ENCODE measurements at places on chromosomes 12 and 14.

- no peak for DNase-seq
These were observed 191.5 kb downstream of the SLC5A8 start for GRCh38 chr12:101018540-101018939.

- no peak for DNase-seq
These were observed 3.0 kb upstream of the CISTR start for GRCh38 chr12:53754633-53755264.

DNA sequence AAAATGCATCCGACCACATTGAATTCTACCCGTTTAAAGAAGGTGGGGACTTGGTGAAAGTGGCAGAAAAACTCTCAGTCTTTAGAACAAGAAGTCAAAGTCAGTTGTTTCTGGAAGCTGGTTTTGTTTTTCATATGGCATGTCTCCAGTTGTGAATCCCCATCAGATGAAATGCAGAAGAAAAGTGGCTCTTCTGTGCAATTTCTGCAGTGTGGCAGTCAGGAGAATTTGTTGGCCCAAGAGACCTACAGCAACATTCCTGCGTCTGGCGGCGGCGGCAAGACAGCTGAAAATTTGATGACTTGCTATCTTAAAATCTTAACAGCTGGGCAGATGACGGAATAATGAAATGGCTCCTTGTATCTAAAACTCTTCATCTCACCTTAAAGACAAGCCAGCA is 201.5 kb downstream of the FOXN3 start:
- no peak for DNase-seq

DNA sequence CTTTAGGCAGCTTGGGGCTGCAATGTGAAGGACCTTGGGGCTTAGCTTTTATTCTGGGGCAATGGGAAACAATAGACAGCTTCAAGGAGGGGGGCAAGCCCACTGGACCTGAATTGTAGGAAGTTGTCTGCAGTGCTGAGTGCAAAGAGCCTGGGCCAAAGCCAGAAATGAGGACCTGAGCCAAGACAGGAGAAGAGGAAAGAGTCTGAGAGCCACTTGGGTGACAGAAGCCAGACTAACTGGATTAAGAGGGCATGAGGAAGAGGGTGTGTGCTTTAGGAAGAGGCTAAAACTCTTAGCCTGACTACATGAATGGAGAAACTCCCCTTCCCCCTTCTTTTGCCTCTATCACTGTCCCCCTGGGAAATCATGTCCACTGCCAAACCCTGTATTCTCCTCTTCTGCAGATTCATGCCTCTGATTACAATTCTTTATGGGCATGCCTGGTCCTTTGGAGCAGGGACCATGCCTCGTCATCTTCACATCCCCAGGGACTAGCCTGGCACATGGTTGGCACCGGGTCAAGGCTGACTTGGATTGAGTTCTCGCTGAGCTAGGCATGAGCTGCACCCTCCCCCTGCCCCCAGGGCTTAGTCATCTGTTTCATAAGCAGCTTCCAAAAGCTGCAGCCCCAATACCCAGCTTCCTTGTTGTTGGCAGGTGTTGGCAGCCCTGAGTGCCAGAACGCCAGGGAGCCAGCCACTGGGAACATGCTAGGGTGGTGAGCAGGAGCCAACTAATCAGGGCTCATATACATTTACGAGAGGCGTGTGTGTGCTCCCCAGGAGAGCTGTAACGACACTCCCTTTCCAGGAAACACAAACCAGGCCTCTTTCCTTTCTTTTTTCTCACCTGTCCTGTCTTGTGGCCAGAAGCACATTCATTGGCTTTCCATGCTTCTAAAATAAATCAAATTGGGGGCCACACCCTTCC is 27.7 kb upstream of the JDP2 start:
- DNase-seq: peak; percentile 40

Measured in inflammatory macrophage (primary cell).